Cardiac septum (tissue), 1 donor: ENCODE measurements at places on chromosomes 11 and 22.
A peak's percentile ranks its signal among the peaks of the same experiment; 100 is the strongest.

- DNase-seq = no peak
These were observed 105.2 kb upstream of the RRM1 start for GRCh38 chr11:3989276-3989920.

- DNase-seq = no peak
These were observed 158.7 kb downstream of the RAB38 start for GRCh38 chr11:88016392-88017170.

GRCh38 chr11:115347106-115347505 is 157.1 kb downstream of the CADM1 start:
- DNase-seq = no peak

DNA sequence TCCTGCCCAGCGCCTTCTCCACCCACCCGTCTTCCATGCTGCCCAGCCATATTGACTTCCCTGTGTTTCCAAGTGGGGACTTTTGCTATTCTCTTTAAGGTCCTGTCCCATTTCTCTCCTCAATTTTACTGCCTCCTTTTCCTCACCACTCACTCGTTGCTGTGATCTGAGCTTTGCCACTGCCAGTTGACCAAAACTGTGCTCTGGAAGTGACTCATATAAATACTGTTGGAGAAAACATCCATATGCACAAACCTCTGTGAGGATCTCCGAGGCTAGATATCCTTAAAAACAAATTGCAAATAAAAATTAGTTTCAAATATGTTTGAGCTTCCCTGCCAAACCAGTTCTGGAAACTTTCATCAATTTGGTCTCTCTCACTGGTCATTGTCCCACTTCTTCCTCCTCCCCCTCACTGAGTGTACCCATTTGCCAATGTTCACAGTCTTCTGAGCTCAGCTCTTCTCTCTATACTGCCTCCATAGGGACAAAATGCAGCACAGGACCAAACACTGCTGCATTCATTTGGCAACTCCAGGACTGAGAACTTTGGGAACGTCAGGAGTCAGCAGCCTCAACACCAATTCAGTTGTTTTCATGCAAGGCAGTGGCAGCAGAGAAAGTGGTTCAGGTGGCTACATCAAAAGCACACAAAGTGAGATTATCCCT is 34.0 kb upstream of the MMP13 start:
- DNase-seq = no peak

GRCh38 chr11:87037450-87038234 is at the start of gene TMEM135:
TSS of gene TMEM135 (plus strand) at chr11:87037934. CDS start at chr11:87038046, 112 bp downstream.
- peak; percentile 95 for DNase-seq

GRCh38 chr11:31247321-31247720 is 122.2 kb downstream of the DCDC1 start:
- no peak for DNase-seq

DNA sequence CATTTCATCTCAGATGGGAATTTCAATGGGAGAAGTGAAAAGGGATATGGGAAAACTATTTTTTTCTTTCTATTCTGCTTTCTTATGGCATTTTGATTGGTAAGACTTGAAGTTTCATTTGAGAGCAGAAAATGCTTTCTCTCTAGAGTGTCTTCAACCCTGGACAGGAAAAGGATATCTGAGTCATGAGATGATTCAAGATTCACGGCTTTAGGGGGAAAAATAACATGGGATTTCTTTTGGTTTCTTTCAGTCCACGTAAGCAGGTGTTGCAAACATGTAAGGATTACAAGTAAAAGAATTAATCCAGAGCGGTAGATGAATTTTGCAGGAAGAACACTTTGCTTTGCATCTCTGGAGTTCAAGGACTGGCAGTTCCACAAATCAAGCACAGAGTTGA is 1001.0 kb upstream of the TENM4 start:
- no peak for DNase-seq

- no peak for DNase-seq
These were observed 22.9 kb upstream of the TLCD5 start for GRCh38 chr11:120302001-120302805.

GRCh38 chr11:20844216-20844615 is 174.8 kb downstream of the NELL1 start:
- DNase-seq = no peak

- DNase-seq = no peak
These were observed 1.4 kb downstream of the OTOG start for GRCh38 chr11:17548444-17548843.

DNA sequence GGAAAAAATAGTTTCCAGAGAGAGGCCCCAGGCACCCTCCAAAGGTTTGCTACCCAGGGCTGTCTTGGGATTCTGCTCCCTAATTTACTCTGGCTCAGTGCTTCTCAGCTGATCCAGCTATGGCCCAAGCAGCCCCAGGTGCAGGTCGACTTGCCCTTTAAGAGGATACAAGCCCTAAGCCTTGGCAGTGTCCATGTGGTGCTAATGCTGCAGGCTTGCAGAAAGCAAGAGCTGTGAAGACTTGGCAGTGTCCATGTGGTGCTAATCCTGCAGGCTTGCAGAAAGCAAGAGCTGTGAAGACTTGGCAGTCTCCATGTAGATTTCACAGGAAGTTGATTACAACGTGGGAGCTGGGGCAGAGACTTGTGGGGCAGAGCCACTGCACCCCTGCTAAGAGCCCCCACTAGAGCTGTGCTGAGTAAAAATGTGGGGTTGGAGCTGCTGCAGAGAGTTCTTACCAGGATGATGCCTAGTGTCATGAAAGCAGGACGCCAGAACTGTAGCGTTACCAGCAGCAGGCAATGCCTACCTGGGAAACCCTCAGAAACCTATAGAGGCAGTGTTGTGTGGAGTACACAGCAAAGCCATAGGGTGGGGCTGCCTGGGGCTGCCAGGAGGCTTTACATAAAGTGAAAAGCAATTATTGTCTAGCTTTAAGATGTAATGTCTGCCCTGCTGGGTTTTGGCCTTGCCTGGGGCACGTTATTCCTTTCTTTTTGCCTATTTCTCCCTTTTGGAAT is 16.1 kb upstream of the OR52K1 start:
- no peak for DNase-seq

DNA sequence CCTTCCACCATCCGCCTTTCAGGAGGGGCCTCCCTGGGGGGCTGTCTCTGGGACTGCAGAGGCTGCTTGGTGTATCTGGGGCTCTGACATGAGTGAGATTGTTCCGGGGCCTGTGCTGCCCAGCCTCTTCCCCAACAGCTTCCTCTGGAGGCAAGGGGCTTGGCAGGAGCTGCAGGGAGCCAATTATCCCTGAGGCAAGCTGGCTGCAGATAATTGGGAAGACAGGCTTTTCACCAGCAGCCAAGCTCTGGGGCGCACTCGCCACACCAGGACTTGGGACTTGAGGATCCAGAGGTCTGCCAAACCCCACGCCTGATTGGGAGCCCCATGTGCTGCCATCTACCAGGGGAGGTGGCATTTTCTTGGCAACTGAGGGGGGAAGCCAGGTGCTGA is 15.6 kb upstream of the RTN4R start:
- no peak for DNase-seq

- DNase-seq = no peak
These were observed 62.0 kb downstream of the PACS1 start for GRCh38 chr11:66131937-66132632.

DNA sequence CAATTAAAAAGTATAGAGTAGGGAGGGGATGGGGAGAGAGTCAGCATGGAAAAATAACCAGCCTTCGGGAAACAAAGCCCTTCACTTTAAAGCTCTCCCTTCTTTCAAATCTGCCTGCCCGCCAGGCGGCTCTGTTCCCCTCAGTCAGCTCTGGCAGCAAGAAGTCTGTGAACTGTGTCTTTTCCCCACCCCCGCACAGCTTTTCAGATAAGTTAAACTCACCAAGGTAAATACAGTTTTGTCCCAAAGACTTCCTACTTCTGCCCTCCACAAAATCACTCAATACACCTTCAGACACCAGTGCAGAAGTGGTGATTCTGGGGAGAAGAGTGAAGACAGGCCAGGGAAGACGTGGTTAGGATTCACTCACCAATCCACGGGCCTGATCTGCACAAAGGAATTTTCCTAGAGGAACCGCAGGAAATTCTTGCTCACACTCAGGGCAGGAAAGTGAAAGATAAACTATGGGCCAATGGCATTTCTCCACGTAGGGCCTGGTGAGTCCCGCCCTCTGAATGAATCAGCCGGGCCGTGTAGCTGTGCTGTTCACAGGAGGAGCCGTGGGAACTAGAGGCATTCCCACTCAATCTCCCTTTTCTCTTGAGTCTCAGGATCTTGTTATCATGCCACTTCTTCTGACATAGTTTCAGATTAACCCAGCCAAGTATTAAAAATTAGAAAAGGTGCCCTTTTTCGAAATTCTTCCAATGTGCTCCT is at the start of gene TRIM5:
Gene TRIM5, minus strand, starts transcription at position 429 of the 717 bp plus-strand sequence. CDS start 4,897 bp downstream, outside the sequence.
- DNase-seq = peak; percentile 93
